HEK293T (cell line): ENCODE measurements at places on chromosomes 7 and 10.

DNA sequence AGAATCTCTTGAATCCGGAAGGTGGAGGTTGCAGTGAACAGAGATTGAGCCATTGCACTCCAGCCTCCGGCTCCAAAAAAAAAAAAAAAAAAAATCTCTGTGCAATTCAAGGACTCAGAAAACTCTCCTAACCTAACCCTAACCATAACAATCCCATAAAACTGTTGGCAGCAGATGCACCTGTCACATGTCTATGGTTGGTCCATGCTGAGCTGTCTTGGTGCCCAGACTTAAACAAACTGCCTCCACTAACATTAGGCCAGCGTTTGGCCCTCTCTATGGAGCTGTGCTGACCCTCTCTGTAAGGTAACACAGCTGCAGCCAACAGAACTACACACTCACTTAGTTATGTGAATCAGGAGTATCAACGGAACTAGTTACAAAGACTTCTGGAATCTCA, 132.5 kb upstream of the PTER start:
- DNase-seq = no peak

DNA sequence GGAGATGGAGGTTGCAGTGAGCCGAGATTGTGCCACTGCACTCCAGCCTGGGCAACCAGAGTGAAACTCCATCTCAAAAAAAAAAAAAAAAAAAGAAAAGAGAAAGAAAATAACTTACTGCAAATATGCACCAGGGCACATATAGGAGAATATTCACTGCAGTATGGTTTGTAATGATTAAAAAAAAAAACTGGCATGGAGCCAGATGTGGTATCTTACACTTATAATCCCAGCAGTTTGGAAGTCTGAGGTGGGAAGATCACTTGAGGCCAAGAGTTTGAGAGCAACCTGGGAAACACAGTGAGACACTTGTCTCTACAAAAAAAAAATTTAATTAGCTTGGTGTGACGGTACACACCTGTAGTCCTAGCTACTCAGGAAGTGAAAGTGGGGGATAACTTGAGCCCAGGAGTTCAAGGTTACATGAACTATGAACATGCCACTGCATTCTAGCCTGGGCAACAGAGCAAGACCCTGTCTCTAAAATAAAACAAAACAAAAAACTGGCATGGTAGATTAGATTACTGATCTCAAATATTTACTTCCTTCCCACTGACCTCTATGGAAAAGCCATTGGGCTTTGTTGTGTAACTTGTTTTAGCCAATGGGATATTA, 85.6 kb downstream of the MICU1 start:
- DNase-seq = no peak

GRCh38 chr7:26052706-26053105, 99.3 kb upstream of the NFE2L3 start:
- DNase-seq = no peak

DNA sequence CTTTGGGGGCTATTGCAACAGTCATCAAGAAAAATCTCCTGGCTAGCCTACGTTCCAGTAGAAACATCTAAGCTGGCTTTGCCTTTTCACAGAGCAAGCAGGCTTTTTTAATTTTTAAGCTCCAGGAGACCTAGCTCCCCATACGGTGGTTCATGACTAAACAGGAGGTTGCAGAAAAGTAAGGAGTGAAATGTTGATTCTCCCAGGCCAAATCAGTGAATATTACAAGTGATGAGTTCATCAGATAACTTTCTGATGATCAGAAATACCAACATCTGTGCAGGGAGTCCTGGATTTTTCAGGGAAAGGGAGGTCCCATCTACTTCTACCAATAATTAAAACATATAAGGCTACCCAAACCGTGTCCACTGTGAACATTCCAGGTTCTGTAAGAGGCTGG, 477.3 kb upstream of the CELF2 start:
- DNase-seq = no peak

DNA sequence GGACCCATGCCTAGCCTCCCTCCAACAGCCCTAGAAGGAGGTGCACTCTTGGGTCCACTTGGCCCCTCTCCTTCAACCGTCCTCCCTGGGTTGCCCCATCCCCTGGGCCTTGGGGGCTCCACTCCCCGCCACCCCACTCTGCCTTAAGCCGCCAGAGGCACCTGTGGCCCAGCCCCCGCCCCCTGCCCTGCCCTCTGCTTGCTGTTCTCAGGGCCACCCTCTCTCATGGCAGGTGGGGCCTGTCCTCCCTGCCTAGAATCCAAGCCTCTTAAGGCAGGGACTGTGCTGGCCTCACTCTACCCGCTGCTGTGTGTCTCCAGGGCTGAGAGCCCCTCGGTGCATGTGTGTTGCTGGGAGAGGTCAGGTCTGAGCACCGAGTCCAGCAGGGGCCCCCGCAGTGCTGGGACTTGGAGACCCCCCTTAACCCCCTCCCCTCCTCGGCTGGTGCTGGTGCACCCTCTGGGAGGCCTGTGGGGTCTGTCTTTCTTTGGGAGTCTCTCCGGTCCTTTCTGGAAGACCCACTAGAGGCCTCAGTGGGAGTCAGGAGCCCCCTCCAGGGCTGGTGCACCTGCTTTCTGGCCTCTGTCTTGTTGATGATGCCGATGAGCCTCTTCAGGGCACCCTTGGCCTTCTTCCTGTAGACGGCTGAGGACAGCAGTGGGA, 43.8 kb downstream of the CFAP46 start:
- DNase-seq = no peak

GRCh38 chr10:29554660-29555059, 80.1 kb downstream of the SVIL start:
- no peak for DNase-seq

- no peak for DNase-seq
Observed at GRCh38 chr7:107610323-107610722, 30.3 kb downstream of the BCAP29 start.

GRCh38 chr10:112307358-112308124, 24.3 kb downstream of the TECTB start:
- DNase-seq = peak; percentile 74

- DNase-seq = no peak
Observed at GRCh38 chr10:48526011-48526821, 78.7 kb downstream of the ARHGAP22 start.

GRCh38 chr7:31850601-31851000, 163.6 kb downstream of the PPP1R17 start:
- no peak for DNase-seq

DNA sequence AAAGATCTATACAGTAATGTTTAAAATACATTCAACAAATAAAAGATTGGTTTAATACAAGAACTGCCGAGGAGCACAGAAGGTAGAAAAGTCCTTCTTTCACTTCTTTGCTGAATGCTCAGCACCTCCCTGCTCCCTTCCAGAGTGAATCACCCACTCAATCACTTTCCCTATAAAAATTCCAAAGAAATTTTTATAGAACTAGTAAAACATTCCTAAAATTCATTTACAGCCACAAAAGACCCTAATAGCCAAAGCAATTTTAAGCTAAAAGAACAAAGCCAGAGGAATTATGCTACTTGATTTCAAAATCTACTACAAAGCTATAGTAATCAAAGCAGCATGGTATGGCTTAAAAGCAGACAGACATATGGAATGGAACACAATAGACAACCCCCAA, 320.9 kb downstream of the PCLO start:
- DNase-seq = no peak
